Activated CD8-positive, alpha-beta T cell treated with anti-CD3 and anti-CD28 coated beads for 36 hours (primary cell): ENCODE measurements at places on chromosomes 1 and 21.

DNA sequence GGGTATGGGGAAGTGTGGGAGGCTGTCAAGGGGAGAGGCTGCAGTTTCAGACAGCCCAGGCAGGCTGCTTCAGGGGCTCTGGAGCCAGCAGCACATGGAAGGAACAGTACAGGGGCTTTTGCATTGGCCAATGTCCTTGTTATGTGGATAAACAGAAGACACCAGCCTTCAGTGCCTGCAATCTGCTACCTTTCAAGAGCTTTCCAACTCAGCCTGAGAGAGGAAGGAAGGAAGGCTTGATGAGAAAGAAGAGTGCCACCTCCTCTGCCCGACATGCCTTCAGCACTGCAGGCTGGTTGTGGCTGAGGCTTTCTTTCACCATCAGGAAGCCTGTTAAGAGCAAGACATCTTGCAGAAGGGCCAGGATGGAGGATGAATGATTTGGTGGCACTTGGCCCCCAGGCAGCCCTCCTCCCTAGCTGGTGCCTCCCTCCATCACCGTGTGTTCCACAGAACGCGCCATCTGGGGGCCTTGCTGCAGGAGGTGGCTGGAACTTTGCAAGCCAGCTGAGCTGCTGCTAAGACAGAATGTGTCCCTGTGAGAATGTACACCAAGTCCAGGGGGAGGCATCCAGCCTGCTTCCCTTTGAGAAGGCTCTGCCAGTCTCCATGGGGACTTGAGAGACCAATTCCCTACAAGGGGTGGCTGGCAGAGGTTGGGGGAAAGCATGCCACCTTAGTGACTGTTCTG, 372.4 kb upstream of the PROX1 start:
- DNase-seq, result no peak

GRCh38 chr1:236465959-236466303, 57.9 kb upstream of the LGALS8 start:
- no peak for DNase-seq

DNA sequence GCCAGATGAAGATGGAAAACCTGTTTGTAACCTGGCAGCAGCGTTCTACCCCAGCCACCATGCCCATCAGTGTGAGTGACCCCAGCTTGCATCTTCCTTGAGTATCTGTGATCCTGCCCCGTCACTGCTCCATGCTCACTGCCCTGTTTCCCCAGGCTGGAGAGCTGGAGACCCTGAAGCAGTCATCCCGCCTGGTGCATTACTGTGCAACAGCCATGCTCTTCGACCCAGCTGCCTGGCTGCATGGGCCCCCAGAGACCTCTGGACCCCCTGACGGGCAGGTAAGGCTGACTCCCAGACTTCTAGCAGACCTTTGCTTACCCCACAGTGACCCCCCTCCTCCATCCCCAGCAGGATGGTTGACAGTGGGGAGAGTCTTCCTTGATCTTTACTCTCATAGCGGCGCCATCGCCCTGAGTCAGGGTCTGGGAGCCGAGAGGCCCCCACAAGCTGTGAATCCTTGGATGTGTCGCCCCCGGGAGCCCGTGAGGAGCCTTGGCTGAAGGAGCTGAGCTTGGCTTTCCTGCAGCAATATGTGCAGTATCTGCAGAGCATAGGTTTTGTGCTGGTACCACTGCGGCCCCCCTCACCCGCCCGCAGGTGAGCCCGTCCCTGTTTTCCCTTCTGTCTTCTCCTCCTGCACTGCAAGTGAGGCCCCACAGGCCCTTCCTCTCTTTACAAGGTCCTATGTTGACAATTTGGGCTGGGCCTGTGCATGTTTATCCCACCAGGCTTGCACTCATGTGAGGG, 10.4 kb downstream of the HYI start:
- no peak for DNase-seq

GRCh38 chr1:167489571-167490340, 28.6 kb downstream of the CD247 start:
- DNase-seq, result peak; percentile 89

DNA sequence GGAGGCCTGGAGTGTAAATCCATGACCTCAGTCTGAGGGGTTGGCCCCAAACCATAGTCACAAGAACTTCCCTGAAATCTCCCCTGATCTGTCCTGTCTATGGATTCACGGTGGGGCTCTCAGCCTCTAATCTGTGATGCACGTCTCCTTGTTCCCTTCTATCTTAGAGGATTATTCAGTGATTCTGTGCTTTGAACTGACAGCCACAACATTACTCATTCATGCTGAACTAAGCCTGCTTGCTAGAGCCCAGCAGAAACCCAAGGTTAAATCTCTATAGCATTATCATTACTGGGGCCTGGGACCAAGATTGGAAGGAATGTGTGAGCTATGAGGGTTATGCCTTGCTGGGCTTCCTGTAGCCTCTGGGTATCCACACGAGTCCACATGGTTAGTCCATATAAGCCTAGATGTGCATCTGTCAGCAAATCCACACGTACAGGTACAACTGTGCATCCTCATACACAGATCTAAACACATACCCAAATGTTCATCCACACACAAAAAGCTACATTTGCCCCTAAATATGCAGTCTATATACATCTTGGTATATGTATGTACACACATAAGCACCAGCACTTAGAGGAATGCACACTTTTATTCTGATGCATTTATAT, 22.4 kb upstream of the MAGOH start:
- no peak for DNase-seq

DNA sequence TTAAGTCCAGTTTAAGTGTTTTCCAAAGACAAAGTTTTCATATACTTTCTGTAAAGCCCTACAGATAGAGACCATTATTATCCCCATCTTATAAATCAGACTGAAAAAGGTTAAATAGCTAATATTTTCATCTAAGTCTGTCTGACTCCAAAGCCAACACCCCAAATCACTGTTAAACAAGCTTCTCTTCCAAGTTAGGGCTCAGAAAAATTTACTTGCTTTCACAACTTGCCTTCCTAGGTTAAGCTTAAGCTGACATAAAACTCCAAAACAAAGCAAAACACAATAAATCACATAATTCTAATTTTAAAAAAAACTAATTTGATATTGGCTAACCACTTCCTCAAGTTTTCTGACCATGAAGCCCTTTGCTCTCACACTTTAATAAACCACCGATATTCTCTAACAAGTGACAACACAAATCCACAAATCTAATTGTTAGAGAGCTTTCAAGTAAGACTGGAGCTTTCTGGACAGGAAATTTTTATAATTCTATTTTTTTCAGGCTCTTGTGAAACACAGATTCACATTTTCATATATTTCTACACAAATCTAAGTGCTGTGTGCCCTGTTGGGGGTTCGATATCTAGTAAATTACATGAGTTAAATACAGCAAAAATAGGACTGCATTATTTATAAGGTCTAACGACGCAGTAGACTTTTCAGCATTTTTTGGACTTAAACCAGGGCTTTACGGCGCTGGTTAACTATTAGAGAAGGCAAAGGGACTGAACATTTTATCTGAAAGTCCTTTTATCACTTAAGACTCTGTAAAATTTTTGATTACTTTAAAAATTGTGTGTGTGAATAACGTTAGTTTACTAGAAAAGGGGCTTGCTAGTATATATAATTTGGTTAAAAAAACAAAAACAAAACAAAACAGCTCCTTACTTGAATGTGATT, 2.1 kb downstream of the GNG12 start:
- DNase-seq, result no peak

DNA sequence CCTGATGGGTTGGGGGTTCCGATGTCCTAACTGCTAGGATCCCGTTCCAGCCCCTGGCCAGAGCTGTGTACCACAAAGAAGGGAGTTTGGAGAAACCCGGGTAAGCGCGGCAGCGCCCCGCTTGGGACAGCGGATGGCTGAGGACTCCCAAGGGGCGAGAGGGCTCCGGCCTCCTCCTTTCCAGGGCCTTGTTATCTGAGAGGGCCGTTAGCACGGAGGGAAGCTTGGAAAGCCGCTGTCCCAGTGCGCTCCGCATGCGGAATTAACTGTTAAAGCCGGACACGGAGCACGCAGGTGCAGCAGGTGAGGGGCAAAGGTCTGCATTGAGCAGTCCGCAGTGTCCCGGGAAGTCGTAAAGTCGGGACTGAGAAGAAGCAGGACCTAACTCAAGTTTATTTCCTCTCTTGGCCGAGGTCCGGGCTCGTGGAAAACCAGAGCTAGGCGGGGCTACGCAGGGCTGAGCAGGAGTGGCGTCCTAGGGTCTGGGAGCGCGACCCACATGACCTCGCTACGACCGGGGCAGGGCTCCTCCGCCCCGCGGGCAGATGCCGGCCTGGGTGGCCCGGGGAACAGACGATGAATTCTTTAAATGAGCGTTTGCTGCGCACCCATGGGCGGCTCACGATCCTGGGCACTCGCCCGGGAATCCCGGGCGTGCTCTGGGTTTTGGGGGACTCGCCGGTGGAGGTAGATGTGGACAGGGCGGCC, 4.5 kb downstream of the LHX4 start:
- no peak for DNase-seq

DNA sequence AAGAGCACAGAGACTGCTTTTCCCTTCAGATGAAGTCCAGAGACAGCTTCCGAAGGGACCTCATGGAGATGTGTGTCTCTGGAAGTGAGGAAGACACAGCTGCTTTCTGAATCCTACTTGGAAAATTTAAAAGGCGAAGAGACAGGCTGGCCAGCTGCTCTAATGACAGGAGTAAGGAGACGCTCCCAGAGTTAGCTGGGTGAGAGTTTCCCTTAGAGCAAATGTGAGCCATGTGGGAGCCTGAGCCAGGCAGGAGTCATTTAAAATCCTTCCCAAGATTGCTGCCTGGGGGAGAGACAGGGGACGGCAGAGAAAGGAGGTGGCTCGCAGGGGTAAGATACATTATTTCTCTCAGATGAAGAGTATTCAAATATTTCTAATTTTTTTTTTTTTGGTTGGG, 53.1 kb downstream of the ZNF326 start:
- DNase-seq, result no peak
